ENCODE measurements at places on chromosomes 6 and 20.

DNA sequence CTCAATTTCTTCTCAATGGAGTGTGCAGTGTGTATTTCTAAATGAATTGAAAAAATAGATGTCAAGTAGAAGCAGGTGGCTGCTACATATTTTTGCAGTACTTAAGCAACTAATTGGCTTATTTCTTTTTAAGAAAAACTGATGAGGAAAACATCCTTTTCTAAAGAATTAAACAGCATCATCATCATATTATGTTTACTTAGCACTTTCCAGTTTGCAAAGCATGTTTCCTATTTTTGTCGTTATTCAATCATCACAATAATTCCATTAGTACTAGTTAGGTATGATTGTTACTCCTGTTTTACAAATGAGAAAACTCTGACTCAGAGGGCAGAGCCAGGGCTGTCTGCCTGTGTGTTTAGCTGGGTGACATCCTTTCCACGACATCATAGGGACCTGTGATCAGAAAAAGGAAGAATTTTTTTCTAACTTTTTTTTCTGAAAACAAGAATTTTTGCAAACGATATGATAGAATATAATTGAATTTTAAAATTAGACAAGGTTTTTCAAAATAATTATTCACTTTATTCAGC lies 22.7 kb upstream of the BMP6 start:
- DNase-seq = no peak

DNA sequence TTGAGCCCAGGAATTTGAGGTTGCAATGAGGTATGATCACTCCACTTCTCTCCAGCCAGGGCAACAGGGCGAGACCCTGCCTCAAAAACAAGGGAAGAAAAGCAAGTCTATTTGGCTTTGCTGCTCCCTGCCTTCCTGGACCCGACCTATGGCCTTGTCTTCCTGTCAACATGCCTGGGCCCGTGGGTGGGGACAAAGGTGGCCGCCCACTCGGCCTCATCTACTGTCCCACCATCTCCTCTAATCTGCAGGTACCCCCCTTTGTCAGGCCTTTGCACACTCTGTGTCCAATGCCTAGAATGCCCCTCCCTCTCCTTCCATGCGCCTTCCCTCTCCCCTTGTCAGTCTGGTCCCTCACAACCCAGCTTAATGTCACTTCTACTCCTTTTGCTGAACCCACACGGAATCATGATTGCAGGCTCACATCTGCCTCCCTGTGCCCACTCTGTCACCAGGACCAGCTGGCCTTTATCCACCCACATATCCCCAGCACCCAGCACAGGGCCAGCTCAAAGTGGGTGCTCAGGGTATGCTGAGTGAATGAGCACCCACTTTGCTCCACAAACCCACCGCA lies 40.3 kb downstream of the MDFI start:
- peak; percentile 14 for DNase-seq

- DNase-seq = no peak
Observed at GRCh38 chr20:46624946-46625345, 26.3 kb downstream of the SLC13A3 start.

DNA sequence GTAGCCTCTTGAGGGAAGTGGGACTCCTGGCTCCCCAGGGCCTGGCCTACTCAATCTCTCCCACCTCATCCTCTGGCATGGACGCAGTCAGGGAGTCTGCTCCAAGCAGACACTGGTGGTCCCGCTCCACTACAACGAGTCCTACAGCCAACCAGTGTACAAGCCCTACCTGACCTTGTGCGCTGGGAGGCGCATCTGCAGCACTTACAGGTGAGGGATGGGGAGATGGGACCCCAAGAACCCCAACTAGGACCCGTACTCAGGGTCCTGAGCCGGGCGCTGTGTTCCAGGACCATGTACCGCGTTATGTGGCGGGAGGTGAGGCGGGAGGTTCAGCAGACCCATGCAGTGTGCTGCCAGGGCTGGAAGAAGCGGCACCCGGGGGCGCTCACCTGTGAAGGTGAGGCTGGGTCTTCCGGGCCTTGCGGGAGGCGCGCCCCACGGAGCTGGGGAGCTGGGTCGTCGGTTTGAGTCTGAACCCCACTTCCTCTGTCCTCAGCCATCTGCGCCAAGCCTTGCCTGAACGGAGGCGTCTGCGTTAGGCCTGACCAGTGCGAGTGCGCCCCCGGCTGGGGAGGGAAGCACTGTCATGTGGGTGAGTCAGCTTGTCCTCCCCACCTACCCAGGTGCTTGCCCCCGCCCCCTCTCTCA lies 2.1 kb downstream of the EGFL8 start:
- no peak for DNase-seq
